Forelimb muscle (tissue), 1 donor: ENCODE measurements at places on chromosomes 5 and 9. TPM values are rescaled to one million over a fixed set of nuclear protein-coding genes. Genes with fewer than 3 reads are reported as not detected.

CNTNAP3 gene
- polyA plus RNA-seq, result 2.8 TPM

PRSS3 gene
- not detected for polyA plus RNA-seq

STC2 gene
- 5.7 TPM for polyA plus RNA-seq

SLU7 gene
- polyA plus RNA-seq, result 42.7 TPM

RHOBTB3 gene
- 97.2 TPM for polyA plus RNA-seq

DNA sequence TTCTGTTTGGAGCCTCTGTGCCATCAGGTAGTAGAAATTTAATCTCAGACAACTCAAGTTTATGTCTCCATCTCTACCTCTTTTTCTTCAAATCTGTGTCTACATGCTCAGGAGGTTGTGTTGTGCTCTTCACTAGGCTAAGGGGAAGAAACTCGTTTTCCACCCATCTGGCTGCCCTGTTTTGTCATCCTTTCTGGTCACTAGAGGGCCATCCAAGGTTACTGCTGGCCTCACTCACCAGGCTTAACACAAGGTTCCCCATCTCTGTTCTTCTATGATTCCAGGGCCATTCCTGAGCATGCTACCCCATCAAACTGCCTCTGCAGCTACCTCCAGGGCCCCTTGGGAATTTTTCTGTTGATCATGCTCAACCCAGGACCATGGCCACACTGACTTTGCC, 213.3 kb upstream of the FBXL7 start:
- no peak for DNase-seq

DNA sequence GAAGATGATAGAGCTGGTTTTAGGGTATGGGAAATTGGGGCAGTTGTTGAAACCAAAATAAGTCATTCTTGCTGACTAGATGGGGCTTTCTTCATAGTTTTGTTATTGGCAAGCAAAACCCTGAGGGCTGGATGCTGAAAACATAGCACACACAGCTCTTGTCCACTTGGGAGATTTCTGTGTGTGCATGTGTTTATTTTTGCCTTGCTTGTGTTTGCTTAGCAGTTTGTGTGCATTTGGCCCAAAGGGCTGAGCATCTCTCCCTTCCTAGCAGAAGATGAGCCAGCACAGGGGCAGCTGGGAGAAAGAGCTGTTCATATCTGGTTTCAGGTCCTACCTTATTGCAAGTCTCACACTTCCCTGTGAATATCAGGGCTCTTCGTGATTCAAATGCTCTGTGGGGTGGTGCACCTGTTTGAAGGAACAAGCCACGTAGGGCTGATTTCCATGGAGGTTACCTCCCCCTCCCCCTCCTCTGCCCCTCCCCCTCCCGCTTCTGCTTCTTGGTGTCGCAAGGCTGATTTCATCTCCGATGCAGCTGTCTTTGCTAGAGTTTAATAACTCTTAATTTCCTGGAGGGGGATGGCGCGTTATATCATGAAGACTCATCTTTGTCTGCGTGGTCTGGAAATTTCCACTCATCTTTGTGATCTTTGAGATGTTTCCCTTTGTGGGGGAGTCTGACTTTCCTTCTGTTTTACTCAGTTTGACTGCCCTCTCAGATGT, 296.5 kb downstream of the ARHGAP26 start:
- no peak for DNase-seq

DNA sequence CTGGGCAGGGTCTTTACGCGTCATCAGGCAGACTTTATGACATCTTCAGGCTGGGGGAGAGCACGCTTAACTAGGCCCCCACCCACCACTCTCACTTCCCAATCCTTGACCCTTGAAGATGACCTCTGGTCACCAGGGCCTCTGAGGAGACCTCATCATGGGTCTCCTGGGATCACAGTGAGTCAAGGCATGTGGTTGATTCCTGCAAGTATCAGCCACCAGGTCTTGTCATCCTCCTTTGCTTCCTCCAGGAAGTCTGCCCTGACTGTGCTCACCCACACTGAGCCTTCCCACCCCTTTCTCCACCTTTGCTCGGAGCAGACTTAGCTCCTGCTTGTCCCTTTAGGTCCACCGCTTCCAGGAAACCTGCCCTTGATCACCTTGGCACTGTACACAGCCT, 17.3 kb downstream of the ODF2 start:
- no peak for DNase-seq

GRCh38 chr9:90956026-90956810, 154.6 kb downstream of the SYK start:
- no peak for DNase-seq

GRCh38 chr5:43643327-43643726, 40.3 kb downstream of the NNT start:
- DNase-seq, result no peak

GRCh38 chr9:806285-807156, 35.0 kb upstream of the DMRT1 start:
- DNase-seq, result peak; percentile 22

GRCh38 chr5:21834863-21835262, 1018.3 kb downstream of the CDH12 start:
- DNase-seq, result no peak

DNA sequence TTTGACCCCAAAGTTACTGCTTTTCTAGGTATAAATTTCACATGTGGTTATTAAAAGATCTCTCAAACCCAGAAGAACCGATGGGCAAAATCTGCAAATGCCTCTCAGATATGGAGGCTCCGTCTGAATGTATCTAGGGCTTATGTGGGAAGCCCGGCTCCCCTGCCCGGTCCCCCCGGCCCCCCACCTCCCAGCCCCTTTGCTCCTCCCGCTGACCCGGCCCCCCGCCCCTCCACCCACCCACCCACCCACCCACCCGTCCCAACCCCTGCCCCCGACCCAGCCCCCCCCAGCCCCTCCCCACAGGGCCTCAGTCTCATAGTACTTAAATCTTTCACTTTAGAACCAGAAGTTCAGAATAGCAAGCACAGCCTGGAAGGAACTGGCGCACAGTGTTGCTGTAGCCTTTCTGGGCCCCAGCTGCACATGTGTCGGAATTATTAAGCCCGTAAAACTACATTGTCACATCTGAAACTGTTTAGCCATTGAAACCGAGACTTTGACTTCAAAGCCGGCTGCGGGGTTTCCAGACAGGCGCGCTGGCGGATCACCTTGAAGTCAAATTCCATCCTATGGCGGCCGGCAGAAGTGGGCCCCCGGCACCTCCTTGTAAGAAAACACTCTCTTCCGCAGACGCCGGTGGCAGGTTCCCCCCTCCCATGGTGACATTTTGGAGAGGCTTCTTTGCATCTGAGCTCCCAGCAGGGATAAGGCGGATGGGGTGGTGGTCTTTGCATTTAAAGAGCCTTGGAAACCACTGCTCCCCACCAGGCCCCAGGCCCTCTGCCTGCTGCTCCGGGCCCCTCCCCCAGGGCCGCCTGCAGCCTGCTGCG, 12.8 kb downstream of the NKD2 start:
- peak; percentile 53 for DNase-seq

DNA sequence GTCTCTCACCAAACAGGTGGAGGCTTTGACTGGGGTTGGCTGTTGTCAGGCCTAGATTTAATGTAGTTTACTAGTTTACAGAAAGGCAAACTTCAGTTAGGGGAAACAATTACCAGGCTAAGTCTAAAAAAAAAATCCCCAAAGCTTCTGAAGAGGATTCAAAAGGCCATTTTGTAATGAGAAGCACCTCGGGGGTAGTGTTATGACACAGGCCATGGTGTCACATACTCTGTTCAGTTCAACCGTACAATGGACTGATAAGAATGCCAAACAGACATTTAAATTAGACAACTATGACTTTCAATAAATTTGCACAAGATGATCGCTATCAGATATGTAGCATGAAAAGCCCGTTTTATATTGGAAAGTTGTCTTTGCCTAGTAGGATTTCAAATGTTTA, 120.1 kb upstream of the PCA3 start:
- no peak for DNase-seq
